ENCODE measurements at places on chromosomes 12 and 14. TPM values are rescaled to one million over a fixed set of nuclear protein-coding genes. Genes with fewer than 3 reads are reported as not detected.
A peak's percentile ranks its signal among the peaks of the same experiment; 100 is the strongest.

DNA sequence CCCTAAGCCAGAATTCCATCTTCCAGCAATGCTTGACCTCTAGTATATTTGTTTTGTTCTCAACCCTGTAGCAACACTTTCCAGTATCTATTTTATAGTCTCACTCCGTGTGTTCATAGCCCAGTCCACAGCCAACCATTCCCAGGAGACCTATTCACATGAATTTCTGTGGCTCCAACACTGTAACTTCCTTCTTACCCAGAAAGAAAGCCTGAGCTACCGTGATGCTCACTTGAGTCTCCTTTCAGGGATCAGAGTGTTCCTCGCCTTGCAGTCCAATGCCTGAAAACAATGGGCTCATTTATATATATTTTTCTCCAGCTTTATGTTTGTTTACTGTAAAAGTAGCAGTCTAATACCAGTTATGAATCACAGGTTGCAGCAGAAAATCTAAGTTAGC is 645.0 kb upstream of the NOVA1 start:
- H3K4me1 ChIP-seq = no peaks in the 10 kb centered on the region
- no peaks in the 10 kb centered on the region for H3K27me3 ChIP-seq
- H3K4me3 ChIP-seq = no peak overlapping the region
- no peaks in the 10 kb centered on the region for H3K36me3 ChIP-seq

- H3K27ac ChIP-seq = no peak overlapping the region
- no peak overlapping the region for H3K4me3 ChIP-seq
- no peaks in the 10 kb centered on the region for H3K36me3 ChIP-seq
- H3K27me3 ChIP-seq = peaks cover 18% of the 10 kb centered on the region
- no peaks in the 10 kb centered on the region for H3K4me1 ChIP-seq
Measured at GRCh38 chr12:109753959-109754358, 40.3 kb downstream of the FAM222A start.

DNA sequence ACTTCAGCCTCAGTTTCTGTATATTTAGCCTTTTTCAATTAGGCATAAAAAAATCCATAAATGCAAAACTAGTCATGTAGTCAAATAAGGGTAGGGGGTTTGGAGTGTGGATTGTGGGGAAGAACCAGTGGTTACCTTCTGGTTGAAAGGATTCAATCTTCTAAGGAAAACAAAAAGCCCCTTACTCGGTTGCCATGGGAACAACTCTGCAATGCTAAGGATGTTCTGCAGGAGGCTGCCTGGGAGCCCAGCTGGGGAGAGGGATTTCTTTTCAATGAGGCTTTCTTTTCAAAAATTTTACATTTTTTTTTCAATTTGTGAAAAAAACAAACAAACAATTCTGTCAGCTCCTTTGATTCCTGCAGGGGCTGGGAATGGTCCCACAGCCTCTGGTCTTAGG is 67.2 kb downstream of the SLC8A3 start:
- H3K27ac ChIP-seq = no peak overlapping the region
- H3K4me3 ChIP-seq = no peak overlapping the region
- no peaks in the 10 kb centered on the region for H3K4me1 ChIP-seq
- H3K36me3 ChIP-seq = no peaks in the 10 kb centered on the region

- H3K36me3 ChIP-seq = no peaks in the 10 kb centered on the region
- no peaks in the 10 kb centered on the region for H3K27me3 ChIP-seq
- no peak overlapping the region for H3K27ac ChIP-seq
- no peaks in the 10 kb centered on the region for H3K4me1 ChIP-seq
- no peak overlapping the region for H3K4me3 ChIP-seq
Measured at GRCh38 chr14:79709573-79709972, 501.7 kb downstream of the DIO2 start.

GRCh38 chr14:68377459-68377858 is 415.4 kb downstream of the ZFP36L1 start:
- H3K4me3 ChIP-seq = no peak overlapping the region
- H3K27ac ChIP-seq = peak overlapping the region; percentile 43
- no peaks in the 10 kb centered on the region for H3K36me3 ChIP-seq
- H3K27me3 ChIP-seq = no peaks in the 10 kb centered on the region

- peaks cover 1% of the 10 kb centered on the region for H3K27me3 ChIP-seq
- no peaks in the 10 kb centered on the region for H3K36me3 ChIP-seq
- no peaks in the 10 kb centered on the region for H3K4me1 ChIP-seq
- no peak overlapping the region for H3K27ac ChIP-seq
- no peak for DNase-seq
Measured at GRCh38 chr14:51628238-51628637, 23.5 kb upstream of the FRMD6 start.

GRCh38 chr14:26526137-26526536 is 71.7 kb downstream of the NOVA1 start:
- H3K27me3 ChIP-seq = no peaks in the 10 kb centered on the region
- no peak overlapping the region for H3K4me3 ChIP-seq
- DNase-seq = no peak
- H3K36me3 ChIP-seq = no peaks in the 10 kb centered on the region

- H3K4me3 ChIP-seq = no peak overlapping the region
- H3K27ac ChIP-seq = no peak overlapping the region
- no peaks in the 10 kb centered on the region for H3K36me3 ChIP-seq
- H3K27me3 ChIP-seq = peaks cover 12% of the 10 kb centered on the region
- no peak for DNase-seq
Measured at GRCh38 chr12:3574986-3575385, 84.0 kb downstream of the PRMT8 start.

DNA sequence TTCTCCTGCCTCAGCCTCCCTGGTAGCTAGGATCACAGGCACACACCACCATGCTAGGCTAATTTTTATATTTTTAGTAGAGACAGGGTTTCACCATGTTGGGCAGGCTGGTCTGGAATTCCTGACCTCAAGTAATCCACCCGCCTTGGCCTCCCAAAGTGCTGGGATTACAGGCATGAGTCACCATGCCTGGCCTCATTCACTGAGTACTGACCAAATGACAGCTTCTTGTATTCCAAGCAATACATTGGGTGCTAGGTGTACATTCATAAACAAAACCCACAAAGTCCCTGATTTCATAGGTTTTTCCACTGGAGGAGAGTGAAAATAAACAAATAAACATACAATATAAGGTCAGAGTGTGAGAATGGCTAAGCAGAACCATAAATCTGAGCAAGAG is 136.3 kb downstream of the HELB start:
- no peaks in the 10 kb centered on the region for H3K36me3 ChIP-seq
- no peak overlapping the region for H3K4me3 ChIP-seq
- H3K27ac ChIP-seq = no peak overlapping the region

CAPZA3 gene
- not detected for total RNA-seq

ARG2 gene
- 2.6 TPM for total RNA-seq

ADAMTS20 gene
- not detected for total RNA-seq

MYO1H gene
- total RNA-seq = not detected

NINJ2 gene
- total RNA-seq = 2.5 TPM

TAS2R20 gene
- 2.6 TPM for total RNA-seq

Data from T-cell (primary cell).